ENCODE measurements at places on chromosomes 12 and 14. TPM values are rescaled to one million over a fixed set of nuclear protein-coding genes. Genes with fewer than 3 reads are reported as not detected.
A peak's percentile ranks its signal among the peaks of the same experiment; 100 is the strongest.

- H3K36me3 ChIP-seq = no peaks in the 10 kb centered on the region
- no peaks in the 10 kb centered on the region for H3K27me3 ChIP-seq
- DNase-seq = no peak
- H3K4me3 ChIP-seq = no peak overlapping the region
- H3K4me1 ChIP-seq = no peaks in the 10 kb centered on the region
- no peak overlapping the region for H3K27ac ChIP-seq
Observed at GRCh38 chr12:77167801-77168200, 102.4 kb upstream of the E2F7 start.

DNA sequence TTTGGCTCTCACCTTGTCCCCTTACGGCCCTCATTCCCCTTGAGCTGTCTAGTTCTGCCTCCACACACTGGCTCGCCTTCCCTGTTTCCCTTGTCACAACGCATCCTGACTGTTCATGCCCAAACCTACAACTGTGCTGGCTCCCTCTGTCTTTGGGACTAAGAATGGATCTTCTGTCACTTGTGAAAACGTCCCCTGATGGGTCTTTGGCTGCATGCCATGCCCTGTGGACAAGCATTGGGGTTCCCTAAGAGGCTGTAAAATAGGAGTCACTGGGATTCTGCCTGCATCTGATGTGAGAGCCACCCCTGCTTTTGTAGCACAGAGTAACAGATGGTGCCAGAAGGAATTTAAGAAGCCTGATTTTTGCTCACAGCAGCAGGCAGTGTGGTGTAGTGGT lies 285.3 kb upstream of the CRY1 start:
- H3K4me1 ChIP-seq = no peaks in the 10 kb centered on the region
- H3K36me3 ChIP-seq = no peaks in the 10 kb centered on the region
- H3K27ac ChIP-seq = no peak overlapping the region
- H3K27me3 ChIP-seq = no peaks in the 10 kb centered on the region

DNA sequence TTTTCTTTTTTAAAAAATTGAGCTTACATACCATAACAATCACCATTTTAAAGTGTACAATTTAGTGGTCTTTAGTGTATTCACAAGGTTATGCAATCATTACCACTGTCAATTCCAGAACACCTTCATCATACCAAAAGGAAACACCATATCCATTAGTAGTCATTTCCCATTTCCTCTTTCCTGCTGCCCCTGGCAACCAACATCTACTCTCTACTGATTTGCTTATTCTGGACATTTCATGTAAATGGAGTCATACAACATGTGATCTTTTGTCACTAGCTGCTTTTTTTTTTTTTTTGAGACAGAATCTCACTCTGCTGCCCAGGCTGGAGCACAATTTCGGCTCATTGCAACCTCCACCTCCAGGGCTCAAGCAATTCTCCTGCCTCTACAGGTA lies 66.8 kb upstream of the CFL2 start:
- H3K27ac ChIP-seq = no peak overlapping the region
- no peak for DNase-seq
- no peaks in the 10 kb centered on the region for H3K36me3 ChIP-seq
- no peak overlapping the region for H3K4me3 ChIP-seq
- no peaks in the 10 kb centered on the region for H3K27me3 ChIP-seq
- H3K4me1 ChIP-seq = no peaks in the 10 kb centered on the region

DNA sequence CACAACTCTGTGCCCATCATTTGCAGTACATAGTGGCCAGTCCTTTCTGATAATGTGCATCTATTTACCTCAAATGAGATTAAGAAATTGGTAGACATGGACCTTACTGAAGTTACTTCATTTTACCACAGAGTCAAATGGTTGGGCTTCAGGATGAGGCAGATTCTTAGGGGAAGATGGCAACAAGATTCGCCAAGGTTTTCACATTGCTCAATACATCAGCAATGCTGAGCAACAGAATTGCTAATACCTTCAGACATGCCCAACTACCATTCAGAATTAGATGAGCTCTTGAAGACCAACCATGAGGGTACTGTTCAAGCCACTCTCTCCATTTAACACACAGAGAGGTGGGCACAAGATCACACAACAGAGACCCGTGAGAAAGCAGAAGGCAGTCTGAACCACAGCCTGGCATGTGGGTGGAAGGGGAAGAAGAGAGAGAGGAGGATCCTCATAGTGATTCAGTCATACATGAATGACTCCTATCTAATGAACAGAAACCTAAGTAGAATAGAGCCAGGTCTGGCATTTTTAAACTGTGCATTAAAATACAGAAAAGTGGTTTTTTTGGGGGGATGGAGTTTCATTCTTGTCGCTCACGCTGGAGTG lies 28.5 kb downstream of the CPM start:
- no peak overlapping the region for H3K27ac ChIP-seq
- H3K4me1 ChIP-seq = no peaks in the 10 kb centered on the region
- H3K27me3 ChIP-seq = no peaks in the 10 kb centered on the region
- no peak overlapping the region for H3K4me3 ChIP-seq

C12orf54 gene
- polyA plus RNA-seq = 0.67 TPM

GLIPR1L1 gene
- polyA plus RNA-seq = not detected

- H3K36me3 ChIP-seq = no peaks in the 10 kb centered on the region
- H3K4me3 ChIP-seq = no peak overlapping the region
- H3K27me3 ChIP-seq = no peaks in the 10 kb centered on the region
- no peak for DNase-seq
Observed at GRCh38 chr14:79515158-79515557, 696.1 kb downstream of the DIO2 start.

CCDC177 gene
- polyA plus RNA-seq = not detected

DNA sequence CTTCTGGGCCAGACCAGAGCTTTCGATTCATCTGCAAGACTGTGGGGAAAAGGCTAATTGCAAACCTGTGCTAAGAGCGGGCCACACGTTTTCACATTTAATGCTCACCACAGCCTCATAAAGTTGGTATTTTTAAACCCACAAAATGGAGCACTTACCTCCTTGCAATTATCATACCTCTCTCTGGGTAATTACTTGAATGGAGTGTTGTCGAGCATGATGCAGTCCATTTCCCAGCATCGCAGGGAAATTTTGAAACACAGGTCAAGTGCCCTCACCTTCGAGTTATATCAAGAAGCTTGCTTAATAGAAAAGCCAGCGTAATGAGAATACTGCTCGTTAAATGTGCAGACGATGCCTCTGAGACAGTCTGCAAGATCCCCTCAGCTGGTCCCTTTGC lies 8.8 kb upstream of the IFI27L2 start:
- H3K27me3 ChIP-seq = no peaks in the 10 kb centered on the region
- no peak for DNase-seq
- H3K36me3 ChIP-seq = no peaks in the 10 kb centered on the region
- H3K27ac ChIP-seq = no peak overlapping the region

- H3K27ac ChIP-seq = no peak overlapping the region
- no peaks in the 10 kb centered on the region for H3K4me1 ChIP-seq
- no peak overlapping the region for H3K4me3 ChIP-seq
- no peak for DNase-seq
- H3K36me3 ChIP-seq = no peaks in the 10 kb centered on the region
Observed at GRCh38 chr12:14935031-14935430, 3.3 kb downstream of the ERP27 start.

GRCh38 chr12:1884651-1885050 lies 33.8 kb downstream of the CACNA2D4 start:
- no peaks in the 10 kb centered on the region for H3K36me3 ChIP-seq
- no peak for DNase-seq
- no peaks in the 10 kb centered on the region for H3K27me3 ChIP-seq
- H3K27ac ChIP-seq = no peak overlapping the region
- H3K4me3 ChIP-seq = no peak overlapping the region

BHLHE41 gene
- 25.9 TPM for polyA plus RNA-seq

GRCh38 chr12:109568486-109568885 lies 4.8 kb downstream of the MMAB start:
- no peaks in the 10 kb centered on the region for H3K4me1 ChIP-seq
- no peaks in the 10 kb centered on the region for H3K27me3 ChIP-seq
- no peak for DNase-seq
- no peak overlapping the region for H3K27ac ChIP-seq
- no peaks in the 10 kb centered on the region for H3K36me3 ChIP-seq
- no peak overlapping the region for H3K4me3 ChIP-seq

GRCh38 chr12:124162151-124163110 lies 132.5 kb upstream of the RFLNA start:
- no peak overlapping the region for H3K27ac ChIP-seq
- H3K27me3 ChIP-seq = no peaks in the 10 kb centered on the region
- no peak overlapping the region for H3K4me3 ChIP-seq
- peaks cover 10% of the 10 kb centered on the region for H3K4me1 ChIP-seq
- no peaks in the 10 kb centered on the region for H3K36me3 ChIP-seq

PPP1R36 gene
- polyA plus RNA-seq = 0.24 TPM

ARHGEF25 gene
- 48.8 TPM for polyA plus RNA-seq

DNA sequence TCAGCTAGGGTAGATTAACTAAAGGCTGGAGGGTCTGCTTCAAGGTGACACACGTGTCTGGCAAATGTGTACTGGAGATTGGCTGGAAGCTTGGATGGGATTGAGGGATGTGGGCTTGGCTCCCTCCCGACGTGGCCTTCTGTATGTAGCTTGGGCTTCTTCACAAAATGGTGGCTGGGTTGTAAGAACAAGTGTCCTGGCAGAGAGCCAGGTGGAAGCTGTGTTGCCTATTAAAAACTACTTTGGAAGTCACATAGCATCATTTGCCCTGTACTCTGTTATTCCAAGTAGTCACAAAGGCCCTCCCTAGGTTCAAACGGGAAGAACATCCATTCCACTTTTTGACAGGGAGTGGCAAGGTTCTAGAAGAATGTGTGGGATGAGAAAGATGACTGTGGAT lies 174.1 kb upstream of the PRICKLE1 start:
- H3K27ac ChIP-seq = no peak overlapping the region
- no peak for DNase-seq
- no peaks in the 10 kb centered on the region for H3K36me3 ChIP-seq
- H3K27me3 ChIP-seq = no peaks in the 10 kb centered on the region
- H3K4me1 ChIP-seq = no peaks in the 10 kb centered on the region
- H3K4me3 ChIP-seq = no peak overlapping the region

- H3K27ac ChIP-seq = no peak overlapping the region
- H3K27me3 ChIP-seq = no peaks in the 10 kb centered on the region
- no peak for DNase-seq
- no peaks in the 10 kb centered on the region for H3K4me1 ChIP-seq
- H3K36me3 ChIP-seq = no peaks in the 10 kb centered on the region
- no peak overlapping the region for H3K4me3 ChIP-seq
Observed at GRCh38 chr14:87312169-87312893, 680.7 kb downstream of the GALC start.

MYO1A gene
- 0.08 TPM for polyA plus RNA-seq

- H3K4me1 ChIP-seq = no peaks in the 10 kb centered on the region
- H3K36me3 ChIP-seq = no peaks in the 10 kb centered on the region
- H3K27me3 ChIP-seq = no peaks in the 10 kb centered on the region
- DNase-seq = no peak
Observed at GRCh38 chr12:52613384-52614030, 4.9 kb downstream of the KRT73 start.

DNA sequence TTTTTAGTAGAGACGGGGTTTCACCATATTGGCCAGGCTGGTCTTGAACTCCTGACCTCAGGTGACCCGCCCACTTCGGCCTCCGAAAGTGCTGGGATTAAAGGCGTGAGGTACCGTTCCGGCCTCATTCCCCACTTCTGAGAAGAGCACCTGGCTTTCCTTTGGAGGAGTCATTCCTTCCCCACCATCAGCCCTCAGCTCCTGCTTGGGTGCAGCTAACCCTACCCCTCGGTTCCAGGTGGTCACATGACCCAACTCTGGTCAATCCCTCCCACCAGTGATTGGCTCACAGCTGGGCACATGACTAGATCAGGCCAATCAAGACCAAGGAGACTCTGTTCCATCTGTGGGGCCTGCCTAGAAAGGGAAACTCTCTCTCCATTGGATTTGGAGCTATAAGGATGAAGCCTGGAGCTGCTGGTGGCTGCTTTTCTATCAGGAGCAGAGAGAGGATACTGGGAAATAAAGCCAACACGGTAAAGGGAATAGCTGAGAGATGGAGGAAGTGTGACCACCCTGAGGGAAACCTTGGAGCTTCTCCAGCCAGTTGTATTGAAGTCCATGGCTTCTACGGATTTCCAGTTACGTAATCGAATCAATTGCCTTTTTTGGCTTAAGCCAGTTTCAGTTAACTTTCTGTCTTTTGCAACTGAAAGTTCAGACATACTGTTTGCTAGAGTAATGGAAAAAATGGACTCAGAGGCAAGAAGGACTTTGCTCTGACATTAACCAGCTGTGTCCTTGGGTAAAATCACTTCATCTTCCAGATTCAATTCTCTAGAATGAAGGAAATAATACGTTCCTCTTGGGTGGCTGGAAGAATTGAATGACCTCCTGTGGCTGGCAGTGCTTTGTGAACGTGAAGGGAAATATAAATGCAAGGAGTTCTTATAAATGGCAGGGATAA lies 19.7 kb upstream of the IFT81 start:
- H3K4me3 ChIP-seq = no peak overlapping the region
- H3K27me3 ChIP-seq = no peaks in the 10 kb centered on the region
- peak overlapping the region; percentile 68 for H3K27ac ChIP-seq

GRCh38 chr14:97771340-97772045 lies 974.3 kb downstream of the VRK1 start:
- H3K36me3 ChIP-seq = no peaks in the 10 kb centered on the region
- no peak for DNase-seq
- H3K27me3 ChIP-seq = no peaks in the 10 kb centered on the region
- no peak overlapping the region for H3K4me3 ChIP-seq
- H3K4me1 ChIP-seq = no peaks in the 10 kb centered on the region
- H3K27ac ChIP-seq = no peak overlapping the region

DNA sequence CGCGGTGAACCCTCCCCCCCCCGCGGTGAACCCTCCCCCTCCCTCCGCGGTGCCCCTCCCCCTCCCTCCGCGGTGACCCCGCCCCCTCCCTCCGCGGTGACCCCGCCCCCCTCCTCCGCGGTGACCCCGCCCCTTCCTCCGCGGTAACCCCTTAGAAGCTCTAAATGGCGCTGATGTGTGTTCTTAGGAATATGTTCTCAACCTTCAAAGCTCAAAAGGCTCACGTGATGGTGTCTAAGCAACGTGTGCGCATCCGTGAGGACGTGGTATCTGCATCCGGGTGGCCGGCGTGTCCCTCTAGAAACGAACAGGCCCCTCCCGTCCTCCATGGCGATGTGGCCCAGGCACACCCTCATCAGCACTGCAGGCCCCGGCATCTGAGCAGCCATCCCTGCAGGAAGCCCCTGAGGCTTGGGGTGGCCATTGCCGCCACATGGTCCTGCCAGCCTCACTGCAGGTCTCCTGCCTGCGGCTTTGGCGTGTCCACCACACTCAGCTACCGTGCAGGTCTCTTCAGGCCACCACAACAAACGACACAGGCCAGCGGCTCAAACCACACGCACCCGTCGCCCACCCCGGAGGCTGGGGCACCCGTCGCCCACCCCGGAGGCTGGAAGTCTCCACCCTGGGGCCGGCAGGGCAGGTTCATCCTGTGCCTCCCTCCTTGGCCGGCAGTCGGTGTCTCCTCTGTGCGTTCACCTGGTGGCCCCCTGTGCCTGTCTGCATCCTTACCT lies 14.5 kb upstream of the FBRSL1 start:
- no peaks in the 10 kb centered on the region for H3K36me3 ChIP-seq
- no peaks in the 10 kb centered on the region for H3K27me3 ChIP-seq
- no peak for DNase-seq

GRCh38 chr12:27824126-27824842 lies 44.2 kb upstream of the MANSC4 start:
- H3K27me3 ChIP-seq = no peaks in the 10 kb centered on the region
- no peak overlapping the region for H3K4me3 ChIP-seq
- no peak overlapping the region for H3K27ac ChIP-seq
- no peaks in the 10 kb centered on the region for H3K4me1 ChIP-seq
- DNase-seq = no peak

All from ovary (tissue), 10 donors.